Stimulated activated CD8-positive, alpha-beta memory T cell treated with anti-CD3 and anti-CD28 coated beads, Interleukin-7, amount 100 ng/mL, for 1 hour (primary cell): ENCODE measurements at places on chromosomes 7 and 10.

GRCh38 chr10:89805599-89806013, 104.2 kb downstream of the KIF20B start:
- DNase-seq, result no peak

GRCh38 chr7:33066771-33067170, 4.2 kb upstream of the NT5C3A start:
- no peak for DNase-seq

DNA sequence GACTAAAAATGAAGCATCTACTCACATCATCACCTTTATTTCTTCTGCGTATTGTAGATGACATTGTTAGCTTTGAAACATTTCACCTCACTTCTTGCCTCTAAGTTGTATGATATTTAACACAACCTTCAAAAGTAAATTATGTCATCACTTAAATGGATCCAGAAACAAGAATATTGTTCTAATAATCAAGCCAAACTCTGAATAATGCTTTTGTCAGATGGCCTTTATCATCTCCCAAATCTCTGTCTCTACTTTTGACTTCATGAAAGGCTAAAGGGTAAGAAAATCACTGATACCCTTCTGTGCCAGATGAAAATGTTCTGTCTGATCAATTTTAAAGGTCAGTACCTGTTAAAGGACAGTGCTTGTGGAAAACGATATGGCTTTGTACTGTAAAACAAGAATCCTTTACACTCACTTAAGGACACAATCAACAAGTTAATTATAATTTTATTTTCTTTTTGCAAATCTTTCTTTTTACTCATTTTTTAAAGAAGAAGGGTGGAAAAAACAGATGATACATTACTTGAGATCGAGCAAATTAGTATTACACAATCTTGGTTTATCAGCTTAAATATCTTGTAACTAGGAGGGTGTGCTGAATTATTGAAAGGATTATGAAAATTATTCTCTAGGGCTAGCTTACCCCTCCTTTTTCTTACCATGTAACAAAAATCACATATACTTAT, 309.4 kb upstream of the IGFBP3 start:
- DNase-seq, result no peak

- DNase-seq, result no peak
Measured at GRCh38 chr10:45417746-45418145, 43.7 kb downstream of the ALOX5 start.

DNA sequence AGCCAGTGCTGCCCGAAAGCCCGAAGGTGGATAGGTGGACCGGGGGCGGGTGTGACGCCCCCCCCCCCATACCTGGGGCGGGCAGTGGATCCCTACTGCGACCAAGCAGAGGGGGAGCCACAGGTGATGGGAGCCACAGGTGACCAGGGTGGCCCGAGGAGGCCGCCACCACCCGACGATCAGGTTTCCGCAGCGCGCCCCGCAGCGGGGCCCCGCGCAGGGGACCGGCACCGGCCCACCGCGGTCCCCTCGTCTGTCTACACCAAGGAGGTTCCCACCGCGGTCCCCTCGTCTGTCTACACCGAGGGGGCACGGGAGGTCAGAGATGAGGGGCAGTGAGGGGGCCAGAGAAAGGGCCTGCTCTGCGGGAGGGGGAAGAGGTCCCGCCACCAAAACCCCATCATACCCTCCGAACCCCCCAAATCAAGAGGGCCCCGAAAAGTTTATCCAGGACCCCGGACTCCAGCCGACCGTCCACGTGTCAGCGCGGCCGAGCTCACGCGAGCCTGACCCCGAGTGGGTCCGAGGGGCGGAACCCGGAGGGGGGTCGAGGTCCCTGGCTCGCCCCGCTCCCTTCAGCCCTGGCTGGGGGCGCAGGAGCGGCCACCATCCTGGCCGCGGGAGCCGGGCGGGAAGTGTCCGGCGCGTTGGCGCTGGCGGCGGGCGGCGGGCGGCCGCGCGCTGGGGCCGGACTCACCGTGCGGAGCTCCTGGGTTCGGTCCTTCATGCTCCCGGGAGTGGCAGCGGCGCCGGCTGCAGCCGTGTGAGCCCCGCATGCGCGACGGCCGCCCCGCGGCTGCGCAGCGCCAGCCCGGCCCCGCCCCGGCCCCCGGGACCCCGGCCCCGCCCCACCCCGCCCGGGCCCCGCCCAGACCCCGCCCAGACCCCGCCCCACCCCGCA, at the start of gene STX1A:
TSS of gene STX1A (minus strand) at position 765 of the 901 bp plus-strand sequence. CDS start at position 727, 38 bp downstream.
- peak; percentile 30 for DNase-seq

- no peak for DNase-seq
Measured at GRCh38 chr10:29039677-29040189, 249.1 kb upstream of the LYZL1 start.

- no peak for DNase-seq
Measured at GRCh38 chr10:44416936-44417335, 32.0 kb upstream of the CXCL12 start.

DNA sequence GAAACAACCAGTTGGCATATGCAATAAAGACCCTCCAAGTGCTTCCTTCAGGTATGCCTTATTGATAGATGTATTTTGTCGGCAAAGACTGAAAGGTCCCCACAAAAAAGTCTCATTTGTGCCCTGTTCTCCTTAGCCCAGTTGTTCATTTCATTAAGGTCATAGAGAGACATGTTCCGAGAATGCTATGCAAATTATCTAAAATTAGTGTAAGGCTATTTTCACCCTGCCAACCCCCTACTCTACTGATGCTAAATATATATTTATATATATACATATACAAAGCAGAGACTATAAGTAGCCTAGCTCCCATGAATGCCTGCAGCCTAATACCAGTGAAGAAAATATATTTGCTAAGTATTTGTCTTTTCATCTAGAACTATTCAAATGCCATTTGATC, 96.7 kb upstream of the ADO start:
- no peak for DNase-seq
